ENCODE measurements at places on chromosomes 7 and 10.

DNA sequence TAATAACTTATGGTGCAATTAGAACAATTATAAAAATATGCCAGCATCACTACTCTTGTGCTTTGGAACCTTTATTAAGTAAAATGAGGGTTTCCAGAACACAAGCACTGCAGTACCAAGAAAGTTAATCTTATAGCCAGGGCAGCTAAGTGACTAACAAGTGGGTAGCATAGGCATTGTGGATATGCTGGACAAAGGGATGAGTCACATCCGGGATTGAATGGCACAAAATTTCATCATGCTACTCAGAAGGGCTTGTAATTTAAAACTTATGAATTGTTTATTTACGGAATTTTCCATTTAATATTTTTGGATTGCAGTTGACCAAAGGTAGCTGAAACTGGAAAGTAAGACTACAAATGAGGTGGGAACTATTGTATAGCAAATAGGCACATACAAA, 250.6 kb downstream of the C7orf25 start:
- peak; percentile 47 for DNase-seq

DNA sequence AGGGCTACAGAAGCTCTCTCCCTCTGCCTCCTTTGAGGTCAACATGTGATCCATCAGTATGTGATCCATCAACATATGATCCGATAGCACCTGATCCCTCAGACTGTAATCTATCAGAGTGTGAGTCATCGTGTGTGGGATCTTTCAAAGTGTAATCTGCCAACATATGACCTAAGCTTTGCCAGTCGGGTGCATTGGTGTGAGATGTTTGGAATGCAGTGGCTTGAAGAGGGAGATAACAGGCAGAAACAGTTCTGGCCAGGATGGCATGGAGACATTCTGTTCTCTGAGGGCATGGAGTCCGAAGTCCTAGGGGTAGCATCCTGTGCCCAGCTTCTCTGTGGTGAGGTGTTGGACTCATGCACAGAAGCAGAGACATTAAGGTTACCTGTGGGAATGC, 217.7 kb upstream of the ETV1 start:
- no peak for DNase-seq

DNA sequence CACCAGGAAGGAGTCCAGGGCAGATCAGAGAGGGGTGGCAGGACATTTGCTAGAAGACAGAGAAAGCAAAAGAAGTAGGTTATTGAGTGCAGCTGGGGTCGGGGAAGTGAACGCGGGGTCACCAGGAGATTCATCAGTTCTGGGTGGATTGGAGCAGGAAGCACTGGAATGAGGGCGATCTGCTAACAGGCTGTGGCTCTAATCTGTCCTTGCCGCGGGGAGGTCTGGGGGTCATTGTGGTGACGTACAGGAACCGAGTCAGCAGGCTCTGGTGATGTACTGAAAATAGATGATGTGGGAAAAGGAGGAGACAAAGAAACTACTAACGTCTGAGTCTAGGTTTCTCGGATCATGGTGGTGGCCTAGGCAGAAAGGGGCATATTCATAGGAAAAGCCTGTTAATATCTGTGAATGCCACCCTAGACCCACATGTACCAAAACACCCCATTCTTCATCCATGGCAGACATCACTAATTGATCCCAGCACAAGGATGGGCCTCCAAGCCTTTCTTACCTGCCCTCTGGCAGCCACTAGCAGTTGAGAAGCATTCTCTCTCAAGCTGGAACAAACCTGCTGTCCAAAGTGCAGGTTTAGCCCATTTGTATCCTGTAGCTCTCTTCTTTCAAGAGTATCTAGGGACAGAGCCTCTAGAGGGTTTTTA, 134.5 kb downstream of the C10orf105 start:
- no peak for DNase-seq

DNA sequence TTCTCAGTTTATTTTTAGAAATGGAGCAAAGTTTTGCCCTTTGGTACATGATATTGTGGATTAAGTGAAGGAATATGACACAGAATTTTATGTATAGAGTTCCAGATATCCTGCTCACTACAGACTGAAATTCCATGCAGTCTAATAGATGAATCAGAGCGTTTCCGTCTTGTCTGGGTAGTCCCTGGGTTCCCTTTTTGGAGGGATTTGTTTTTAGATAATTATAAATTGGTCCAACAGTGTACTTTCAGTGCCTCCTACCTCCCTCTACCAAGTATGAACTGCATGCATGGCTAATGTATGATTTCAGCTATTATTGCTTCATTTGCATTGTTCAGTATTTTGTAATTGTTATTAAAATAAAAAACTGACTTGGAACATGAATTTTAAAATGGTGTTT, 74.4 kb downstream of the SEPTIN7 start:
- peak; percentile 68 for DNase-seq

- DNase-seq = no peak
These were observed 368.8 kb upstream of the ZMIZ1 start for GRCh38 chr10:78699971-78700370.

Data from EH (cell line).